Left renal cortex interstitium (tissue), 4 donors: ENCODE measurements at places on chromosomes 2 and 18. TPM values are rescaled to one million over a fixed set of nuclear protein-coding genes. Genes with fewer than 3 reads are reported as not detected.
A peak's percentile ranks its signal among the peaks of the same experiment; 100 is the strongest.

The TIA1 gene
- 658 TPM for polyA plus RNA-seq

- DNase-seq: no peak
Observed at GRCh38 chr2:34254272-34254878, 655.3 kb upstream of the FAM98A start.

DNA sequence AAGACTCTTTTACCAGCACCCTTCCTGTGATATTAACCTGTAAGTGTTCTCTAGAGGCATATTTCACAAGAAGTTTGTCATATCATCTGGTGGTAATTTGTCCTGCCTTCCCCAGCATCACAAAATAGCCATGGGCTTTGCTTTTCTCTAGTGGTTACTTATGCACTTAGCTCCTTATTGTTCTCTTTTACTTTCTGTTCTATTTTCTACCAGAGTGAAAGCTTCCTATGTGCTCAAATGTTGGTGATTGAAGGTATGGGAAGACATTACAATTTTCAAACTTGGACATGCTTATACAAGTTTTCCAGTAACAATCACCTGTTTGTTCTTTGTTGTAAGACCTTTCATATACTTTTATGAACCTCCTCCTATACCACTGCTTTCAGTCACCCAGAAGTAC, 87.0 kb upstream of the KCNH7 start:
- no peak for DNase-seq

The CXCR2 gene
- 0.24 TPM for polyA plus RNA-seq

GRCh38 chr2:238476258-238476657, 49.5 kb downstream of the ASB1 start:
- no peak for DNase-seq

- DNase-seq: no peak
Observed at GRCh38 chr2:103986001-103986400, 867.9 kb upstream of the POU3F3 start.

GRCh38 chr2:217079165-217079564, 219.3 kb upstream of the TNP1 start:
- DNase-seq: no peak

DNA sequence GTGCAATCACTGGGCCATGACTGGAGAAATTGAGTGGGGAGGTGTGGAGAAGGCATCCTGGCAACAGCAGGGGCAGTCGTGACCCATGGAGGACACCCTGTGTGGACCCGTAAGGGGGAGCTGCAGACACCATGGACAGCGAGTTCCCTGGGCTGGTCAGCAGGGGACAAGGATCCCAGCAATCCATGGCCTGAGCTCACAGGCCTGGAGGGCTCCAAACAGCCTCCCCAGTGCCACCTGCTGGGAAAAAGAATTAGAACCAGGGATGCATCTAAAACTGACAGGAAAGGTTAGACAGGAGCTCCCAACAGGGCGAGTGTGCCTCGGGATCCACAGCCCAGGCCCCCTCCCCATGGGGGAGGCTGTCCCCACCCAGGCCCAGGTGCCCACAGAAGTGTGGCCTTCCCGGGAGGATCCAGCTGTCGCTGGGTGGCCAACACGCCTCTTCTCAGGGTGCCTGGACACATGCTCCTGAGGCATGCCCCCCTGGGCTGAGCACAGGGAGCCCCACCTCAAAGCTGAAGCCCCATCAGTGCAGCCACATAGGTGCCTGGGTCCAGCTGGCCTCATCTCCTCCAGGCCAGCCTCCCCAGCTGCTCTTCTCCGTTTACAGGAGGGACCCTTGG, 20.5 kb upstream of the KIF1A start:
- DNase-seq: peak; percentile 71

- peak; percentile 51 for DNase-seq
Observed at GRCh38 chr2:201116959-201117734, 1.2 kb downstream of the CFLAR start.
